ENCODE measurements at places on chromosomes 7 and 10.

DNA sequence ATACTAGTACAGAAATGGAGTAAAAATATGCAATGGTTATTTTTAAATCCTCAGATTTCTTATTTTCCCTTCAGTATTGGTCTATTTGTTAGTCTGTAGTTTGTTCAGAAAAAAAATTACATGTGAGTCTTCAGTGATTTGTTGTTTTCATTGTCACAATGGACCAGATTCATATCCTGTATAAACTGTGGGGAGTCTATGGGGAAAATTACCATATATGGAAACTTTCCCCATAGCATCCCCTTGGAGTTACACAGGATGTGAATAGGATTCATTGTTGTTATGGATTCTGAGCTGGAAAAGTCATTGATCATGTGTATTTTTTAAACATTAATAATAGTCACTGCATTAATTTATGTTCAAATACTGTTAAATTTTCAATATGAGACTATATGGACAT, 72.6 kb downstream of the ST7 start:
- no peak for DNase-seq

- DNase-seq: no peak
These were observed 94.5 kb upstream of the CELF2 start for GRCh38 chr10:10923029-10923651.

GRCh38 chr7:69430384-69431021, 167.8 kb upstream of the AUTS2 start:
- DNase-seq: no peak

GRCh38 chr10:26728957-26729356, 31.5 kb downstream of the PDSS1 start:
- no peak for DNase-seq

All from AML-193 (cell line).